ENCODE measurements at places on chromosomes 13 and 19.

DNA sequence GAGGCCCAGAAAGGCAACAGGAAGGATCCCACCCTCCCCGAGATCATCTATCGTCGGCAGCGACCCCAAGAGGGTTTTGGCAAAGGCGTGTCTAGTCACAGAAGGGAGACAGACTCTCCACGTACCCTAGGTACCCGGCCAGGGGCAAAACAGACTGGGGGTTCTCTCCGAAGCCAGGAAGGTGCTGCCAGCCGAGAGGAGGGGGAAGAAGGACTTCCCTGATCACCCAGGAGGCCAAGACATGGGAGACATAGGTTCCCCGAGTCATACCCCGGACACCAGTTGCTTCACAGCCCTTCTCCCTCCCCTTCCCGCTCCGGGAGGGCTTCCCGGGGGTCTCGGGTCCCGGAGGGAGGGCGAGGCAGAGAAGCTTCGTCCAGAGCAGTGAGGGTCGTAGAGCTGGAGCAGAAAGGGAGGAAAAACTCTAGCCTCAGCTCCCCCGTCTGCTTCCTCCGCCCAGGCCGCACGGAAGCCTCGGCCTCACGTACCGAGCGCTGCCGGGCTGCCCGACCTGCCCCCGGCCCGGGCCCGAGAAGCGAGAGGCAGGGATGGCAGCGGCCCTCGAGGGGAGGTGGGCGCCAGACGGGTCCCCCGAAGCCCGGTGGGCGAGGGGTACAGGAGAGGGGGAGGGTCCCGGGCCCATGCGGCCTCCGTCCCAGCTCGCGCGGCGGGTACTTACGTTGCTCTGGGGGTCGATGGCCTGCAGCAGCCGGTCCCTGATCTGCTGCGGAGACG lies 644 bp downstream of the MED26 start:
- no peak for DNase-seq

DNA sequence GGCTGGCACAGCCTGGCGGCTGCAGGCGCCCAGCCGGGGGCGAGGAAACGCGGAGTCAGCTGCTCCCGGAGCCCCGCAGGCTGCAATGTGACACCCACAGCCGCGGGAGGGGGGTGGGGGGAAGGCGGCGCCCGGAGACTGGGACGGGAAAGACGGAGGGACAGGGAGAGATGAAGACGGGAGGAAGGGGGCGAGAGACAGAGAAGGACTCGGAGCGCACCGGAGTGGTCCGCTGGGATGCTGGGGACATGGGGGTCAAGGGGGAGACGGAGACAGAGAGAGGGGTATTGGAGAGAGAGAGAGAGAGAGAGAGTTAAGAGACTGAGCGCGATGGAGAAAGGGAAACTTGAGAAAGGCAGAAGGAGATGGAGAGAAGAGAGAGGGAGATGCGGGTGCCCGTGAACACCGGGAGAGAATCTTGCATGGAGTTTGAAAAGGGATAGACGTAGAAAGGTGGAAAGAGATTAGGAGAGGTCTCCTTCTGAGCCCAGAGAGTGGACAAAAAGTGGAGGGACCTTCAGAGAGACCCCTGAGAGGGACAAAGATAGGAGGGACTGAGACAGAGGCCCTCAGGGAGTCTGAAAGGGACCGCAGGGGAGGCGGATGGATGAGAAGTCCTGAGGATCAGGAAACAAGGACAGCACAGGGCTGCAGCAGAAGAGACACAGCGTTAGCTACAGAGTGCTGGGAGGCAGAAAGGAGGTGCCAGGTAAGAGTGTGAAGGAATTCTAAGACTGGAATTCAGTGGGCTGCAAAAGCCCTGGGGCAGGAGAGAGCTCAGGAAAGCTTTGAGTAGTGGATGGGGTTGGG lies 1.0 kb downstream of the SCN1B start:
- peak; percentile 86 for DNase-seq

DNA sequence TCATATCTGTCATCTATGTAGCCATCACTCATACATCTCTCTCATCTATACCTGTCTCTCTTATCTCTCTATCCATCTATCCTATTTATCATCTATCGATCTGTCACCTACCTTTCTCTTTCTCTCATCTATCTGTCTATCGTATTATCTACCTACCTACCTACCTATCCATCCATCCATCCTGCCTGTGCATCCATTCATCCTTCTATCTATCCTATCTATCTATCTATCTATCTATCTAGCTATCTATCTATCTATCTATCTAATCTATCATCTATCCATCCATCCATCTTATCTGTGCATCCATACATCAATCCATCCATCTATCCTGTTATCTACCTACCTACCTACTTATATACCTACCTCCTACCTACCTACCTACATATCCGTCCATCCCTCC lies 44.6 kb upstream of the CYP4F8 start:
- DNase-seq, result no peak

DNA sequence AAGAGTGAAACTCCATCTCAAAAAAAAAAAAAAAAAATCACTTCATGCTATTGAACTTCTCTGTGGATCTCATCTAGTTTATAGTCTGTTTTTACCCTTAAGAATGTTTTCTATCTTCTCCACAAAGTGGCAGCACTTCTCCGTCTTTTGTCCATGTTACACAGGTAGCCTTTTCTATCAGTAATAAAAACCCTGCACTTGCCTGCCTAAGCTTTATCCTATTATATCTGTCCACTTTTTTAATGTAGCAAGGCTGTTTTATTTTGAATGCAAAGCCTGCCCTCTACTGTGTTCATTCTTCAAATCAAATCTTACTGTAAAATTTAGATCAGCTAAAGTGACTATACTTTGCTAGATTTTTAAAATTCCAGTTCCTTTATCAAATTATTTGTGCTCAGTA lies 124.0 kb downstream of the STOML3 start:
- no peak for DNase-seq

DNA sequence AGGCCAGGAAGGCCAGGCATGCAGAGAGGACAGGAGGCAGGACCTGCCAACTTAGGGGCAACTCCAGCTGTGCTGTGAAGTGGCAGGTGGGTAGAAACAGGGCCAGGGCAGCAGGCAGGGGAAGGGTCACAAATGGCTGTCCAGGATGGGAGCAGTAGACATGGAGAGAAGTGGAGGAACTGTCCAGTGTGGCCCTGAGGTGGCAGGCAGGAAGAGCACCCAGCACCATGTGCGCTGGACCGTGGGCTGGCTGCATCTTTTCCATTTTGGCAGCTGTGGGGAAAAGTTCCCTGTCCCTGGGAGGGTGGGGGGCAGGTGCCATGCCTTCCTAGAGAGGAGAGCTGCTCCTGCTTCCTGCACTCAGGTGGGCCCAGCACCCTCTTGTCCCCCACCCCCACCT lies 13.8 kb downstream of the DEDD2 start:
- DNase-seq, result no peak

All from gastrocnemius medialis (tissue), 4 donors.